Type B pancreatic cell (in vitro differentiated cells): ENCODE measurements at places on chromosomes 6 and 20. TPM values are rescaled to one million over a fixed set of nuclear protein-coding genes. Genes with fewer than 3 reads are reported as not detected.
A peak's percentile ranks its signal among the peaks of the same experiment; 100 is the strongest.

GRCh38 chr6:47915017-47915416, 133.2 kb downstream of the OPN5 start:
- peaks cover 3% of the 10 kb centered on the region for H3K27me3 ChIP-seq
- DNase-seq: no peak
- H3K4me1 ChIP-seq: no peaks in the 10 kb centered on the region

DNA sequence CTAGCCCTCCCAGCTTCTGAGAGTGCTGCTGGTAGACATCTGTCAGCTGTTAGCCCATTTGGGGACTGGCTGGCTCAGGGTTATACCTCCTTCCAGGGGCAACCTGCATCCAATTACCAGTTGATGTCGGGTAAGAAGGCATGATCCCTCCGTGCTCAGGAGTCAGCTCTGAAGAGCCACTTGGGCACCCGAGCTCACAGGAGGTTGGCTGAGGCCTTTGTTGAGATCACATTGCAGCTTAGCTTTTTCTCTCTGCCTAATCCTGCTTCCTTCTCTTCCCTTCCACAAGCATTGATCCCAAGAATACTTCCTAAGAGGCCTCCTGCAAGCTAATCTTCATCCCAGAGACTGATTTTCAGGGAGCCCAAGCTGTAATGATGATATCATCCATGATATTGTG, 35.5 kb downstream of the SCP2D1 start:
- H3K4me1 ChIP-seq: no peaks in the 10 kb centered on the region
- no peak overlapping the region for H3K4me3 ChIP-seq
- no peaks in the 10 kb centered on the region for H3K36me3 ChIP-seq
- H3K27me3 ChIP-seq: peaks cover 9% of the 10 kb centered on the region
- no peak overlapping the region for H3K27ac ChIP-seq

DNA sequence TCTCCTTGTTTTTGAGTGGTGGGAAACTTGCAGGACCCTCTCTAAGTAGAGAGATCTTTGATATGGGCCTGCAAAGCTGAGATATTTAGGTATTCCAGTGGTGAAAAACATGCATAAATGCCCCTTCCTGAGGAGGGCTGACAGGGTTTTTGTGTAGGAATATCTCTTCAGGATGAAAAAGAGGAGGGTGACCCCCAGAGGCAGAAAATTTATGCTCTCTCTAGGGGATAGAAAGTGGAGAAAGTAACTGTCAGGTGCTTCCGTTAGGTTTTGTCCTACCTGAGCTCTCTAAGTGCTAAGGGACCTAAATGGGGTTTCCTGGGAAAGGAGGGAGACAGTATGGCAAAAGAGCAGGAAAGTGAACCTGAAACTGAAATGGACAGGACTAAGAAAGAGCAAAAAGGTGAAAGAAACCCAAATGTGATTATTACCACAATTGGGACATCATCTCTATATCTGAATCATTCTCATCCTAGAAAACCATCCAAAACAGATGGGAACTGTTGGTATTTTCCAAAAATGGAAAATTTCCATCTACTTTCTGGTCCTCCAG, 2.0 kb downstream of the COL19A1 start:
- DNase-seq: no peak
- H3K36me3 ChIP-seq: no peaks in the 10 kb centered on the region
- peak overlapping the region; percentile 84 for H3K4me3 ChIP-seq
- peaks cover 14% of the 10 kb centered on the region for H3K4me1 ChIP-seq
- H3K27ac ChIP-seq: no peak overlapping the region

GRCh38 chr6:143961066-143961465, 47.0 kb downstream of the PLAGL1 start:
- H3K4me1 ChIP-seq: peaks cover 76% of the 10 kb centered on the region
- no peak for DNase-seq
- peaks cover 3% of the 10 kb centered on the region for H3K27me3 ChIP-seq
- H3K36me3 ChIP-seq: peaks cover 25% of the 10 kb centered on the region

- no peaks in the 10 kb centered on the region for H3K36me3 ChIP-seq
- no peaks in the 10 kb centered on the region for H3K27me3 ChIP-seq
- peak overlapping the region; percentile 99 for H3K4me3 ChIP-seq
- H3K4me1 ChIP-seq: peaks cover 24% of the 10 kb centered on the region
- DNase-seq: no peak
These were observed 1.2 kb downstream of the IFNGR1 start for GRCh38 chr6:137217801-137218472.

PRKN gene
- total RNA-seq: 1.3 and 6.2 TPM in 2 replicates

CST9 gene
- not detected in 2 replicates for total RNA-seq

DNA sequence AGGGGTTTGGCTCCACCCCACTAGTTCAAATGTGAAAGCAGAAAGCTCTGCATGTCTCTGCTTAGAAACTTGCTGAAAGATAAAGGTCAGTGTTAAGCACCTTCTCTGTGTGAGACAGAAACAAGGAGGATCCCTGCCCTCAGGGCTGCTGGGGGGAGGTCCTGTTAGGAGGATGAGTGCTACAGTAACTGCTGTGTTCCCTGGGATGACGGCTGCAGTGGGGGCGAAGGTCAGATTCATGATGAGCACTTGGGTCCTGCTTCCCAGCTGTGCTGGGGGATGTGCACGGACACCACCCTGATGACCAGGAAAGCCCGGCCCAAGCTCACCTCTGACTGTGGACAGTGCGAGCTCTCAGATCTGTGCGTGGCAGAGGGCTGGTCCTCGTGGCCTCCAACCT, 252.6 kb downstream of the DLL1 start:
- H3K27ac ChIP-seq: peak overlapping the region; percentile 36
- peaks cover 14% of the 10 kb centered on the region for H3K4me1 ChIP-seq
- H3K27me3 ChIP-seq: peaks cover 6% of the 10 kb centered on the region
- DNase-seq: no peak
- no peaks in the 10 kb centered on the region for H3K36me3 ChIP-seq

DNA sequence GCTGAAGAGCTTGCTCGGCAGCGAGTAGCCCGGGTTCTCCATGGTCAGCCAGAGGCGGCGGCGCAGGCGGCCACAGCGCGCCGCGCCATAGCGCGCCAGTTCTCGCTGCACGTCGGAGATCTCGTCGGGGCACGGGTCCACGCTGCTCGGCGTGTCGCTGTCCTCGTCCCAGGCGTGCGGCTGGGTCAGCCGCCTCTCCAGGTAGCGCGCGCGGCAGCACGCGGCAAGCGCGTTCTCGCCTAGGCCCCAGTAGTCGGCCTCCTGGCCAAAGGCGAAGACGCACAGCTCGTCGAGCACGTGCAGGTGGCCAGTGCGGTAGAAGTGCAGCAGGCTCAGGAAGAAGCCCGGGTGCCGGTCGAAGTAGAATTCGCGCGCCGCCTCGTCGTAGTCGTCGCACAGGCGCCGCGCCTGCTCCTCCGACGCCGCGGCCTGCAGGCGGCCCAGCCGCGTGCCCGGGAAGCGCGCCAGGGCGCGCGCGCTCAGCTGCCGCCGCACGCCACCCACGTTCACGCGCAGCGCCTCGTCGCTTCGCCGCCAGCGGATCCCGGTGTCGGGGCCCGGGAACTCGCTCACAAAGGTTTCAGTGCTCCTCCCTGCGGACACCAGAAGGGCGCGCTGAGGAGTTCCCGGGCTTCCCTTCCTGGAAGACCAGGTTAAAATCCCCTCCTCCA, 2.7 kb downstream of the KCNS1 start:
- H3K27me3 ChIP-seq: peaks cover 55% of the 10 kb centered on the region
- DNase-seq: no peak
- no peak overlapping the region for H3K27ac ChIP-seq
- no peaks in the 10 kb centered on the region for H3K36me3 ChIP-seq
